ENCODE measurements at places on chromosomes 12 and 14.

DNA sequence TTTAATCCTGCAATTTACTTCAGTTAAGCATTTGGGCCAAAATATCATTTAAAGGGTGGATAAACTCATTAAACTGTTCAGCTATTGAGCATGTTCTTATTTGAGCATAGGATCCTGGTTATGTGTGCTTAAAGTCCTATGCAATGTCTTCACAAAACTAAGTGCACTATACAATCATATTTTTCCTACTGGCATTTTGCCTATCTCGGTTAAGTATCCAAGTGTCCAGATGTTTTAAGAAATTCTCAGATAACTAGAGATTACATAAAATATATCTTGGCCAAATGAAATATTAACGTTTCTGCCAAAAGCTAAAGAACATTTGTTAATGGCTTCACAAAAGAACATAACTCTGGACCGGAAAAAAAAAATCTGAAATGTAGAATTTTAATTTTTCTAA is 250.8 kb upstream of the LRFN5 start:
- no peak overlapping the region for H3K4me3 ChIP-seq
- no peaks in the 10 kb centered on the region for H3K27me3 ChIP-seq
- no peaks in the 10 kb centered on the region for H3K36me3 ChIP-seq
- no peak overlapping the region for H3K27ac ChIP-seq
- no peak for DNase-seq
- H3K4me1 ChIP-seq, result no peaks in the 10 kb centered on the region

DNA sequence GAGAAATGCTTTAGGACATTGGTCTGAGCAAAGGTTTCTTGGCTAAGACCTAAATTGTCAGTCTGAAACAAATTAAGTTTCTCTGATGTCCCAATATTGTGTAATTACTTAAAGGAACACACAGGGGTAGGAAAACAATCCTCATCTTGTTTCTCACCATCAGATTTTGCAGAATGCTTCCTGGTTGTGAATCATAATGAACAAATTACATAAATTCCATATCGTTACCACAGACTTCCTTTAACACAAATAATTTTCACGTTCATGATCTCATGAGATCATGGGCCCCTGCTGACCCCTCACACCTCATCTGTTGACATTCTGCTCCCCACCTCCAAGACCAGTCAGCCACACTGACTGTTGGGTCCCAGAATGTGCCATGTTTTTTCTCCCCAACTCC is 194.1 kb downstream of the MON2 start:
- no peaks in the 10 kb centered on the region for H3K36me3 ChIP-seq
- DNase-seq, result no peak
- H3K4me3 ChIP-seq, result no peak overlapping the region
- H3K27ac ChIP-seq, result no peak overlapping the region
- H3K4me1 ChIP-seq, result peaks cover 2% of the 10 kb centered on the region
- peaks cover 19% of the 10 kb centered on the region for H3K27me3 ChIP-seq

DNA sequence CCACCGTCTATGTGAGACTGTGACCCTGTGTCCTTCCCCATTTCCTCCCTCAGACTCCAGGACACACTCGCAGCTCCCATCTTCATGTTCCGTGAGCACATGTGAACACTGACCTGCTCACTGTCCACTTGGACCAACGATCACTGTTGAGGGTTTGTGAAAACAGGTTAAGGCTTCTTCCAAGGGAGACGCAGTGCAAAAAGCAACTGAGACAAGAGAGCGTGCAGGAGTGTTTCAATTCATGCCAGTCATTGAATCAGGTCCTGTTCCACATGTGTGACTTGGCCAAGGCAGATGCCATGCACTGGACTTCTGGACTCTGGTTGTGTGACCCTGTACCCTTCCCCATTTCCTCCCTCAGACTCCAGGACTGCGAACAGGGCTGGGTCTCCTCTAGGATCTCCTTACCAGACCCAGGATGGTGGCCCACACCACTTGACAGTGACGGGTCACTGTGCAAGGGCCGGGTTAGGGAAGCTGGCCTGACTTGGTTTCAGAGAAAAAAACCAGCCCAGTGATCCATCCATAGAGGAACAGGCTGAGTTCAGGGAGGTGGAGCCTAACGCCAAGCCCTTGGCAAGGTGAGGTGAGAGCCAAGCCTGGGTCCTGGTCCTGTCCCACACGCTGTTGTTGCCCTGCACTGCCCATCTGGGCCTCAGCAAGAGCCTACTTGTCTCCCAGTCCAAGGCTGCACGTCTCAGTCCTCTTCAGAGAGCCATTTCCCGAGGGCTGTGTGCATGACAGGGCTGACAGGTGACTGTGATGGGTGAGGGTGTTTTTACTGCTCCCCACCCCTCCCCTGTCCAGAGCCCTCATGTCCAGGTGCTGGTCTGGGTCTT is 5.7 kb upstream of the KRT5 start:
- no peak overlapping the region for H3K4me3 ChIP-seq
- H3K27ac ChIP-seq, result no peak overlapping the region
- peaks cover 34% of the 10 kb centered on the region for H3K27me3 ChIP-seq
- no peak for DNase-seq
- H3K36me3 ChIP-seq, result no peaks in the 10 kb centered on the region

DNA sequence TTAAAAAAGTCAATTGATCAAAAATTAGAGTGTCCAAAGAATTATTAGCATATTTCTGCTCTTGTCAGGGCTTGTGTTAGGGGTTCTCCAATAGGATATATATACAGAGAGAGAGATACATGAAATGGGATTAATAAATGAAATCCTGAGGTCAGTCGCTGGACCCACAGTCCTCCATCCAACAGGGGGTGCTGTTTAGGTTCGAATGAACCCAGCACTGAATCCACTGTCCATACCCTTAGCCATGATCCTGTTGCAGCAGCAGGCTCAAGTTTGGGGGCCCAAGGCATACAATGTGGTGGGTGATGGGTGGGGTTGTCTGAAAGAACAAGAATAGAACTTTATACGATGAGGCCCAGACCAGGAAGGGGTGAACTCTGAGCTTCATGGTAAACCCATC is 780 bp upstream of the MYO1H start:
- H3K36me3 ChIP-seq, result no peaks in the 10 kb centered on the region
- H3K27me3 ChIP-seq, result peaks cover 16% of the 10 kb centered on the region
- no peak overlapping the region for H3K4me3 ChIP-seq
- no peak for DNase-seq
- H3K27ac ChIP-seq, result no peak overlapping the region
- H3K4me1 ChIP-seq, result no peaks in the 10 kb centered on the region

DNA sequence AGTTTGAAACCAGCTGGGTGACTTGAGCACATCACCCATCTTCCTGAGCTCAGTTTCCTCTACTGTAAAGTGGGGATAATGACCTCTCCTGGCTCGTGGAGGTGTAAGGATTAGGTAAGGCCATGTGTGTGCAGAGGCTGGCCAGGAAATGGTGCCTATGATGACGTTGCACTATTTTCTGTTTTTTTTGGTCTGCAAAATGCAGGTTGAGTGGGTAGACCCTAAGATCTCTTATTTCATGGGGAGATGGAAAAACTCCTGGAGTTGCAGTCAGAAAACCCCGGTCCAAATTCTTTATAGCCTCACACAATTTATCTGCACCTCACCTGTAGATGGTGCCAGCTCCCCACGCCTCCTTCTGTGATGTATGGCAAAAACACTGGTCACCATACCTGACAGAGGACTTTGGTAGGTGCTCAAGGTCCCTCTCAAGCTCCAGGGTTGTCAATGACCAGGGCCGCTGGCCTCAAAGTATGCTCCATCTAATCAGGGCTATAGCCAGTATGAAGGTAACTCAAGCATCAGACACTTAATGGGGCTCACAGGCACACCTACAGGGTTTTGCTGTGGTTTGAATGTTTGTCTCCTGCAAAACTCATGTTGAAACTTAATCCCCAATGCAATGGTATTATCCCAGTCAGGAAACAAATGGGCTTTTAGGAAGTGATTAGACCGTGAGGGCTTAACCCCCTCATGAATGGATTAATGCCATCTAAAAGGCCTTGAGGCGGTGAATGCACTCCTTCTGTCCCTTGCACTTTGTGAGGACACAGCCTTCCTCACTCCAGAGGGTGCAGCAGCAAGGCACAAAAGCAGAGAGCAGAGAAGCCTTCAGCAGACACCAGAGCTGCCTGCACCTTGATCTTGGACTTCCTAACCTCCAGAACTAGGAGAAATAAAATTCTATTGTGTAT is 17.6 kb downstream of the C14orf132 start:
- H3K27me3 ChIP-seq, result peaks cover 44% of the 10 kb centered on the region
- no peak overlapping the region for H3K27ac ChIP-seq
- H3K4me1 ChIP-seq, result peaks cover 2% of the 10 kb centered on the region

DNA sequence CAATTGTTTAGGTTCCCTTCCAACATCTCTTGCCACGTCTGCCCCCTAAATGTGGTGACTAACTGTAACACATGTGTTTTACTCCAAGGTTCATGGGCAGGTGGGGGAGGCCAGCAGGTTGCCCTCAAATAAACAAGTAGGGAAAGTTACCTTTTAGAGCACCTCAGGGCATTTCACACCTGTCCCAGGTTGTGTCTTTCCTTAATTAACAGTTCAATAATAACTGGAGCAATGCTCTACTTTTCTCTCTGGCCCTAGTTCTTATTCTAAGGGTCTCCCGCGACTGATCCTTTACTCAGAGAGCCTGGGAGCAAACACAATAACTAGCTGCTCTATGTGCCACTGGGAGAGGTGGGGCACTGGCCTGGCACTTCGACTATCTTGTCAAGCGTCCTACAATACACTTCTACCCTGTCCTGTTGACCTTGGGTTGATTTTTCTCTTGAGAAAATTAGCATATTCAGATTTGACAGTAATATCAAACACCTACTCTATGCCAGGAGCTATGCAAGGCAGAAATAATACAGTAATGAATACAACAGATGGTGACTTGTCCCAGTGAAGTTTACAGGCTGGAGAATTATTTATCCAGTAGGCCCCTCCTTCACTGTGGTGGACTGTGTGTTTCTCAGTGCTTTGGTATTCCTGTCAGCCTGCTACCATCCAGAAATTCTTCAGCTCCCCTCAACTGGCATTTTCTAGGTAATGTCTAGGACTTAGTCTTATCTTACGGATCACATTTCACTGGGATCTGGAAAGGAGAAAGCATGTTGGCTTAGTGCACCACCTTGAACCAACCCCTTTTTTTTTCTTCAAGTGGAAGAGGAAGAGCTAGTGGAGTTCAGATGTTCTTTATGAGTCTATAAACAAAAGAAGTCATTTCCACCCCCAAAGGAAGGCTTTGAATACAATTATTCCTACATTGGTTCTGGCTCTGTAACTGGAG is 202.6 kb downstream of the CRADD start:
- H3K27me3 ChIP-seq, result no peaks in the 10 kb centered on the region
- H3K4me1 ChIP-seq, result peaks cover 11% of the 10 kb centered on the region
- no peak overlapping the region for H3K4me3 ChIP-seq
- DNase-seq, result no peak
- peak overlapping the region; percentile 87 for H3K27ac ChIP-seq

- no peaks in the 10 kb centered on the region for H3K36me3 ChIP-seq
- H3K4me3 ChIP-seq, result no peak overlapping the region
- no peaks in the 10 kb centered on the region for H3K4me1 ChIP-seq
- no peak for DNase-seq
- H3K27me3 ChIP-seq, result peaks cover 28% of the 10 kb centered on the region
Measured at GRCh38 chr14:55915456-55915855, 202.8 kb upstream of the PELI2 start.

DNA sequence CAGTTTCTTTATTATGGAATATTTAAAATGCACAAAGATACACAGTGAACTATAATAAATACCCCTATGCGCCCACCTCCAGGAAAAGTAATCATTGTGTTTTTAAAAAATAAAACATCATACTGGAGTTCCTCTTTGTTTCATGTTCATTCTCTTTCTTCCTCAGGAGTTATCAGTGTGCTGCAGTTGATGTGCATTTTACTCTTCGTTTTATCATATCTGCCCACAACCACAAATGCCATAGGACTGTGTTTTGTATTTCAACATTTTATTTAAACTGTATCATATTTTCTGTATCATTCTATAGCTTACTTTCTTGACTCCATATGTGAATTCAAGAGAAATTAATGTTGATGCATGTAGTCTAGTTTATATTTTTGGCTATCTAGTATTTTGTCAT is 53.9 kb downstream of the TSHR start:
- no peaks in the 10 kb centered on the region for H3K4me1 ChIP-seq
- H3K27ac ChIP-seq, result no peak overlapping the region
- H3K36me3 ChIP-seq, result no peaks in the 10 kb centered on the region
- DNase-seq, result no peak
- H3K27me3 ChIP-seq, result peaks cover 9% of the 10 kb centered on the region
- H3K4me3 ChIP-seq, result no peak overlapping the region

DNA sequence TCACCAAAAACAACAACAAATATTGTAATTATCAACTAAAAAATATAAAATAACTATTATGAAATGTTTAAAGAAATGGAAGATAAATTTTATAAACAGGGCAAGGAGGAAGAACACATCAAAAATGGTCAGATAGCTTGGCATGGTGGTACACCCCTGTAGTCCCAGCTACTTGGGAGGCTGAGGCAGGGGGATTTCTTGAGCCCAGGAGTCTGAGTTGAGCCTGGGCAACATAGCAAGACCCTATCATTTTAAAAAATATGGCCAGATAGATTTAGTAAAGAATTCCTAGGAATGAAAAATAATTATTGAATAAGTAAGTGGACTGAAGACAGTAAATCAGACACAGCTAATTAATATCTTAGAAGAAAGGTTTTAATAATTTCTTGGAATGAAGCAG is 32.6 kb downstream of the ITPR2 start:
- peaks cover 5% of the 10 kb centered on the region for H3K36me3 ChIP-seq
- peak overlapping the region; percentile 27 for H3K27ac ChIP-seq
- DNase-seq, result no peak

- H3K27me3 ChIP-seq, result peaks cover 61% of the 10 kb centered on the region
- peak overlapping the region; percentile 1 for H3K4me3 ChIP-seq
- H3K36me3 ChIP-seq, result peaks cover 7% of the 10 kb centered on the region
Measured at GRCh38 chr14:36522347-36522971, 2.4 kb upstream of the NKX2-1 start.

DNA sequence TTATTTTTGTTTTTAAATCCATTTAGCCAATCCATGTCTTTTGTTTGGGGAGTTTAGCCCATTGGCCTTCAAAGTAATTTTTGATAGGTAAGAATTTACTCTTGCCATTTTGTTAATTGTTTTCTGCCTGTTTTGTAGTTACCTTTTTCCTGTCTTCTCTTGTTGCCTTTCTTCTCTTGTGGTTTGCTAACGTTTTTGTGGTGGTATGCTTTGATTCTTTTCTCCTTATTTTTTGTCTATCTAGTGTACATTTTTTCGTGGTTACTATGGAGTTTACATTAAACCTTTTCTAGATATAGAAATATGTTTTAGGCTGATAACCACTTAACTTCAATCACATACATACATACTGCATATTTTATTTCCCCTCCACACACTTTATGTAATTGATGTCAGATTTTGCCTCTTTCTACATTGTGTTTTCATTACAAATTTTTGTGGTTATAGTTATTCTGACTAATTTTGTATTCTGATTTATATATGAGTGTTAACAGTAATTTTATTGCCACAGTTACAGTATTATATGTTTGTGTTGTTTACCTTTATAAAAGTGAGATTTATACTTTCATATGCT is 19.2 kb upstream of the PPP1R12A start:
- peaks cover 10% of the 10 kb centered on the region for H3K27me3 ChIP-seq
- H3K27ac ChIP-seq, result no peak overlapping the region
- H3K4me1 ChIP-seq, result no peaks in the 10 kb centered on the region
- H3K4me3 ChIP-seq, result no peak overlapping the region
- DNase-seq, result no peak
